Glomerular endothelial cell (primary cell): ENCODE measurements at places on chromosomes 1 and 21.
A peak's percentile ranks its signal among the peaks of the same experiment; 100 is the strongest.

DNA sequence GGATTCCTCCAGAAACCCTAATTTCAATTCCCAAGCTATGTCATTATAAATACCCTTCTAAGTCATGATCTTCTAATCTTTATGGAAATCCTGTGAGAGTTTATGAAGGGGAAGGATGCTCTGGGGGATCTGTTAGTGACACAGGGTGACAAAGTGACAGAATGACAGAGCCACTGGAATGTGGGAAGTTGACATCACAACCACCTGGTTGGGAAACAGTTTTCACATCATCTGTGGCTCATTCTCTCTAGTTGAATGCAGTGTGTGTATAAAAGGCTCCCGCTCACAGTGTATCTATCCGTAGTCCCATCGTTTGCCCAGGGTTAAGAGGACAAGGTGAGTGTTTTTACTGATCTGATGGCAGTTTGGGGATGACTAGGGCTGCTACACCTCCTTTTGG, at the start of gene LCE7A:
Gene LCE7A, plus strand, starts transcription at position 301 of the 400 bp plus-strand sequence. CDS start 702 bp downstream, outside the sequence.
- DNase-seq: no peak

GRCh38 chr21:35220301-35220700, 171.2 kb upstream of the RUNX1 start:
- DNase-seq: no peak

DNA sequence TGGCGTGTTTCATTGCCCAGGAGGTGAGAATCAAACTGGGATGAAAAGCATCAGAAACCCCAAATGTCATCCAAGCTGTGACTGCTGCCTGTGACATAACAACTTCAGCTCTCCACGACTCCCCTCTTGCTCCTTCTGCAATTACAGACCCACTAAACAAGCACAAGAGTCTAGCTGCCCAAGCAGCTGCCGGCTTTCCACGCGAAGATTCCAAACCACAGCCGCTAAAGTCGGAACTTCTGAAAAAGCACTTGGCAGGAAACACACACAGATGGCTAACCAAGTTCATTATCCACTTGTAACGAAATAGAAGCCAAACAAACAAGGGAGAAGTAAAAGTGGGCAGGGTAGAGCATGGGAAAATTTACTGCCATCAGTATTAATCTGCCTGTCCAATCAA, 198.1 kb downstream of the SLC35F3 start:
- no peak for DNase-seq

DNA sequence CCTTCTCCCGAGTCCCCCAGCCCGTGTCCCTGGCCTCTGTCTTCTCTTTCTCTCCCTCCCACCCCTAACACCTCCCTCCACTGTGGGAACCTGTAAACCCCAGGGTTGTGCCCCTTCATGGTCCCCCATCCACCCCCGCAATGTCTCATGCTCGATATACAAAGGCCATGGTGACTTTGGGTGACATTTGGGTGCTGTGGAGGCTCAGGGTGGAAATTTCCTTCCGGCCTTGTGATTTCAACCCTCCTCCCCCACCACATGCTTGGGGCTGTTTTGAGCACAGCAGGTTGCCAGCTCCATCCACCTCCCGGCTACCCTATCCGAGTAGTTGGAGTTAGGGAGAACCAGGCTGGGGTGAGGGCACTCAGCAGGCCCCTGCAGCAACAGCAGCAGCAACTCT, 25.7 kb upstream of the VPS13D start:
- no peak for DNase-seq

- DNase-seq: no peak
Measured at GRCh38 chr1:182083851-182084486, 22.5 kb upstream of the ZNF648 start.

DNA sequence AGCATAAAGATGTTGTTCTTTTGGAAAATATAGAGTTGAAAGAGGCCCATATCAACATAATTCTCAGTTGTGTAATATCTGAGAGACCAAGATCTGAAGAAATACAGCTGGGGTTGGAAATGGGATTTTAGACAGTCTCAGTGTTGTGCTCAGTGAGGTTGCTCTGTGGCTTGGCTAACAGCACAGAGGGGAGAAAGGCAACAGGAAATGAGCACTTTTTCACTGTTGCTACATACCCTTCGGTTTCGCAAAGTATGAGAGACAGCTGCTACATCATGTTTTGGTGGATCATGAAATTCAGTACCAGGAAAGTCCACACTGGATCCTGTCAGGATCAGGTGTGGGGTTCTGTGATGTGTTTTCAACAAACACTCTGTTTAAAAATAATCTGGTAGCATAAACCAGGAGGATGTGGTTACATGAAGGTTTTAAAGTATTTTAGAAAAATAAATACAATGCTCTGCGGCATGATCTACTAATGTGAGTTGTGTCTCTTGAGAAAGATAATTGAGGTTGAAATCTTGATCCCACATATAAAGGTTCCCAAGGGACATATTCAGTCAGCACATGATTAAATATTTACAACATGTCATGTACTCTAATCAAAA, 7.0 kb upstream of the GPR88 start:
- DNase-seq: no peak

DNA sequence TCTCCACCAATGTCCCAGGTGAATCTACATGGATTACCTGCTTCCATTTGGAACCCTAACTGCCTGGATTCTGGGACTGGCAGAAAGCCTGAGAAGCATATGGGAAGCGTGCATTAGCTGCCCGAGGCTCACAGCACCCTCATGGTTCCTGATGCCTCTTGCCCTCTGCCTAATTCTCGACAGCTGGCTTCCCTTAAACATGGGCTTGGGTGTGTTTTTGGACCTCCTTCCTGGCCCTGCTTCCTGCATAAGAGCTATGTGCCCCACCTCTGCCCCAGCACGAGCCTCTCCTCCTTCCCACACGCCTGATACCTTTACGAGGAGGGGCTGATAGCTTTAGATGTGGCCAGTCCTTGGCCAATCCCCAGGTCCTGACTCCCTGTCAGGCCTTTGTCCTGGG, 152.4 kb upstream of the HMGB4 start:
- no peak for DNase-seq

GRCh38 chr21:25708467-25709065, 26.1 kb downstream of the ATP5PF start:
- DNase-seq: peak; percentile 9

DNA sequence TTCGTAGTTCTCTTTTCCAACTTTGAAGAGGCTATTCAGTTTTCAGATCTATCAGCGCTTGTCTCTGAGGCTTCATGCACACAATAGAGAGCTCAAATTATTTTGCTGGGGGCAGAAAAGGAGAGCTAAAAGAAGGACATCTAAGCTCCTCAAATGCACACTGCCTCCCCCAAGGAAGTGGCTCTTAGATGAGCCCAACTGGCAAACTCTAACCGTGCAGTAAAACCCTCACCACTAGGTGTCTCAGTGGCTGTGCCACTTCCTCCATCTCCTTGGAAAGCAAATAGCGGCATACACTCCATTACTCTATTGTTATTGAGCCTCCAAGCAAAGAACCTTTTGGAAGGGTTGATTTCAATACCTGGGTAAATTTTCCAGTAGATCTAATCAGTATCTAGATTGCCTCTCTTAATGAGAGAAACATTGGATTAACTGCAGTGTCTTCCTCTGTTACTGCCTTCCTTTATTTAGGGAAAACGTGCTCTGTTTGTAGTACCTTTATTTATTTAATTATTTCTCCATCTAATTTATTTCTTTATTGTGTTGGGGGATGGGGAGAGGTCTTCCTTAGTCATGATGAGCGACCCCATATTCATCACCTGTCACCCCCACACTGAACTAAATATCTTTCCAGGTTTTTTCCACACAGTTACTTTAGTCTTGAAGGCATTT, 9.2 kb upstream of the SFPQ start:
- DNase-seq: peak; percentile 85

DNA sequence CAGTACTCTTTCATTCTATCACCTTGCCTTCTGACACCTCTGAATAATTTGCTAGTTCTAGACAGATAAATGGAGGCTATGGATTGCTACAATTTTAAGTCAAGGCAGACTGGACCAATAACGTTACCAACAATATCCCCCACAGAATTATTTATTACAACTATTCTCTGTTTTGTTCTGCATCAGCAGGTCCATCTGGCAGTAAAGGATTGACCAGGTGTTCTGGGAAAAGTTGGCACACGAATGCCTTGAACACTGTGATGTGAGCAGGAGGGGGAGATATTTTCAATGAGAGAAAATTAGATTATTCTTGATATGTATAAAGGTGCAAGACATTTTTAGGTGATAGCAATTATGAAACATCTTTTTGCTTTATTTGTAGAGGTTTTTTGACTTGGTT, 718.8 kb upstream of the TMPRSS15 start:
- DNase-seq: no peak

DNA sequence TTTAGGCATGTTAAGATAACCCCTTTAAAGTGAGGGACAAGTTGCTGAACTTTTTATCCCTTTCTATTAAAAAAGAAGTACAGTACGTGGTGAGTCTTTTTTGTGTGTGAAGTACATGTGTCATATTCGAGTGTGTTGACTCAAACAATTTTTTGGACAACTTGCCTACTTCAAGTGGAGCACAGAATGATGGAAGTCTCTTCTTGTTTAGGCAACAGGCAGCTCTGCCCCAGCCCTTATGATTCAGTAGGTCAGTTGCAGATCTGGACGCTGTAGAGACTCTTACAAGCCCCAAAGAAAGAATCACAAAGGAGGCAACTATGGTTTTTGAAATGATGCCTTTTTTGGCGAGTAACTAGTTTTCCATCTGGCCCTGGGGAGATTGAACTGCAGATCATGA, 14.4 kb upstream of the ZFP69B start:
- no peak for DNase-seq

- DNase-seq: no peak
Measured at GRCh38 chr1:62897788-62898187, 113.9 kb downstream of the ATG4C start.

DNA sequence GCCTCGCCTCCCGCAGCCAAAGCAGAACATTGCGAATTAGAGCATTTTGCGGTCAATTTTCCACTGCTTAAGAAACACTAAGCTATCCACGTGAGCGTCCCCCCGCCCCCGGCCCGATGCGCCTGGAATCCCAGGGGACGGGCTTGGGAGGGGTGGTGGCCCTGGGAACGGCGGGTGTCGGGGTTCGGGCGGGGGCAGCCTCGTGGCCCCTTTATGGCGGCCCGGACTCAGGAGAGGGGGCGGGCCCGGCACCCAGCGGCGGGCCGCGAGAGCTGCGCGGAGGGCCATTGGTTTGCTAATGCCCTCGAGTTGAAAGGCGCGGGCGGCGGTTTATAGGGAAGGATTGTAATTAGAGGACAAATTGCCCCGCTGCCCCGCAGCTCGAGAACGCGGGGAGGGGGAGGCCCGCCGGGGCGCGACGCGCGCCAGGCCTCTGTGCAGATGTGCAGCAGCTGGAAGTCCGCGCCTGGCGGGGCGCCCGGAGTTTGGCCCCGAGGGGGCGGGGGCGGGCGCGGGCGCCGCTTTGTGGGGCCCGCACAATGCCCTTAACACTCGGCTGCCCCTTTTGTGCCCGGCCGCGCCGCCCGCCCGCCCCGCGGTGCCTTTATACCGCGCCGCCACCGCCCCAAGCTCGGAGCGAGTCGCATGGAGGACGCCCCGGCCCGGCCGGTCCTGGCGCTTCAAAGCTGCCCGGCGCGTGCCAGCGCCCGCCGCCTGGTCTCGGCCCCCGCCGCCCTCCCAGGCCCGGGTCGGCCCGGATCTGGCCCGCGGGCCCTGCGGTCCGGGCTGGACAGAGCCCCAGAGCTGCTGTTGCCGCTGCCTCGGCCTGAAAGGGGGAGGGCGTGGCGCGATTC, 1.9 kb upstream of the HES3 start:
- DNase-seq: no peak

GRCh38 chr1:21783679-21784603, 992 bp upstream of the USP48 start:
- no peak for DNase-seq

GRCh38 chr1:99525331-99525730, 120.6 kb upstream of the PALMD start:
- DNase-seq: no peak

DNA sequence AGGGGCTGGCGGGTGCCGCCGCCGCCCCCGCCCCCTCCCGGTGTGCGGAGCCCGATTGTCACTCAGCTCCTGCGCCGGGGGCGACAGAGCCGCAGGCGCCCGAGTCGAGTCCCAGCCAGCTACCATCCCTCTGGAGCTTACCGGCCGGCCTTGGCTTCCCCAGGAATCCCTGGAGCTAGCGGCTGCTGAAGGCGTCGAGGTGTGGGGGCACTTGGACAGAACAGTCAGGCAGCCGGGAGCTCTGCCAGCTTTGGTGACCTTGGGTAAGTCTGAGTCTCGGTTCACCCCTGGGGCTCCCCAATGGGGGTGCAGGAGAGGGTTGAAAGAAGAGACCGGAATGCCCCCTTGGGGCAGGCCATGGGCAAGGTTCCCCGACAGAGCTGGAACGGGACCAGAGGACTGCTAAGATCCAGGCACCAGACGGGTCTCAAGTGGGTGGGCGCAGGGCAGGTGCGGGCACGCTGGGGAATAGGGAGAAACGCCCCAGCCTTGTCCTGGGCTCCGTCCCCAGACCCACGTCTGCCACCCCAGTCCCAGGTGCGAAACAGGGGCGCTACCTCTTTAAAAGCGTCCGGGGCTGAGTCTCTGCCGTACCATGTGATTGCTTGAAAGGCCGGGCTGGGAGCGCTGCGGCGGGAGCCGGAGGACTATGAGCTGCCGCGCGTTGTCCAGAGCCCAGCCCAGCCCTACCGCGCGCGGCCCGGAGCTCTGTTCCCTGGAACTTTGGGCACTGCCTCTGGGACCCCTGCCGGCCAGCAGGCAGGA, at the start of gene ADORA1:
Gene ADORA1, plus strand, starts transcription at position 61 of the 765 bp plus-strand sequence. CDS start 1,116 bp downstream, outside the sequence.
- DNase-seq: no peak

- DNase-seq: no peak
Measured at GRCh38 chr1:225482421-225482950, 54.6 kb upstream of the LBR start.

DNA sequence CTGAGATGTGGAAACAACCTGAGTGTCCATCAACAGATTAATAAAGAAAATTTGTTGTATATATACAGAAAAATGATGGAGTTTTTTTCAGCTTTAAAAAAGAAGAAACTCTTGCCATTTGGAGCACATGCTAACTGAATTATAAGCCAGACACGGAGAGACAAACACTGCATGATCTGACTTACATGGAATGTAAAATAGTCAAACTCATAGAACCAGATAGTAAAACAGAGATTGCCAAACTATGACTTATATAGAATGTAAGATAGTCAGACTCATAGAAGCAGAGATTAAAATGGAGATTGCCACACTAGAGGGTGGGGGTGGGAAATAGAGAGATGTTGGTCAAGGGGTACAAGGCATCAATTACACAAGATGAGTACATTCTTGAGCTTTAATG, 1786.6 kb downstream of the PLA2G4A start:
- DNase-seq: no peak

GRCh38 chr1:206081856-206082255, 28.9 kb downstream of the RHEX start:
- no peak for DNase-seq
